ENCODE measurements at places on chromosomes 5 and 9.

DNA sequence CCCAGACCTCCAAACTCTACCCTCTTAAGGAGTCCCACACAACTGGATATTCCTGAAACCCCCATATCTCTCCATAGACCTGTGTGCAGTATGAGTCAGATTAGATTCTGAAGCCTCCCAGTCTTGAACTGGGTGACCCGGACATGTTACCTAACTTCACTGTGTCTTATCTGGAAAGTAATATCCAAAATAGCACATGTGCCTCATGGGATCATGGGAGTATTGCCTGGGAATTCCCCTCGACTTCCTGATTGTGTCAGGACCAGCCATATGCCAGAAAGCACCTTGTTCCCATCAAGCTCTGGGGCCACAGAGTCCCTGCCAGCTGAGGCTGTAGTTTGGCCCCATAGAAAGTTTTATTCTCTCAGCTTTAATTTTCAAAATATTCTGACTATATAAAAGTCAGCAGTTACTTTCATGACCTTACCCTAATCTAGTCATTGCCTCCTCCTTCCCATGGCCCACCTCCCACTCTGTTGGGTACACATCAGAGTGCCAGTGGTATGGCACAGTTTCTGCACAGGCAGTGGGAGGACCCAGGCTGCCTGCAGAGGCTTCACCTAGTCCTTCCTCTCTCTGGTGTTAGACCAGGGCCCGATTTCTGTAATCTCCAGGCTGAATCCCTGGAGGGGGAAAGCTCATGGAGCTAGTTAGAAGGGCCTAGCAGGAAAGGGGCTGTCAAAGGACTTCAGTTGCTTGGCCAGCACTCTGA lies 19.5 kb upstream of the B4GALT1 start:
- DNase-seq: no peak
- peaks cover 6% of the 10 kb centered on the region for H3K27me3 ChIP-seq
- no peak overlapping the region for H3K4me3 ChIP-seq
- H3K36me3 ChIP-seq: no peaks in the 10 kb centered on the region
- no peaks in the 10 kb centered on the region for H3K4me1 ChIP-seq

- no peaks in the 10 kb centered on the region for H3K27me3 ChIP-seq
- no peak overlapping the region for H3K4me3 ChIP-seq
- H3K4me1 ChIP-seq: no peaks in the 10 kb centered on the region
These were observed 45.7 kb upstream of the PTGS1 start for GRCh38 chr9:122325124-122325523.

DNA sequence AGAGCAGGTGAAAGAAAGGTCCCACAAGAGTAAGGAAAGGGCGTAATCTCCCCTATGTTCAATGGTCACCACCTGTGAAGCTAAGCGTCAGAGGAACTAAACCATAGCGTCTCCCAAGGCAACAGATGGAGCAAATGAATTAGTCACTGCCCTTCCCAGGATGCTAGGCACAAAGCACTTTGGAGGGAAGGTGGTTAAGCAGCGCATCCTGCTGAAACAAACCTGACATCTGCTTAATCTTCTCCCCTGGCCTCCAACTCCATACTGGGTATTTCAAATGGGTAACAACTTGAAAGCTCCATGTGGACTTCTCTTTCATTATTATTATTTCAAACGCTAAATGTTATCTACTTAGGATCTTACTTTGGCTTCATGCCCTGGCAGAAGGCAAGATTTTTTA lies 227.3 kb downstream of the MLLT3 start:
- H3K27me3 ChIP-seq: no peaks in the 10 kb centered on the region
- H3K27ac ChIP-seq: no peak overlapping the region
- peaks cover 42% of the 10 kb centered on the region for H3K4me1 ChIP-seq

- no peaks in the 10 kb centered on the region for H3K36me3 ChIP-seq
- no peaks in the 10 kb centered on the region for H3K4me1 ChIP-seq
- no peak overlapping the region for H3K4me3 ChIP-seq
- no peak for DNase-seq
- H3K27me3 ChIP-seq: no peaks in the 10 kb centered on the region
- no peak overlapping the region for H3K27ac ChIP-seq
These were observed 98.3 kb upstream of the PRRC1 start for GRCh38 chr5:127418974-127419682.

- no peaks in the 10 kb centered on the region for H3K36me3 ChIP-seq
- no peak for DNase-seq
- peaks cover 8% of the 10 kb centered on the region for H3K27me3 ChIP-seq
- no peak overlapping the region for H3K4me3 ChIP-seq
- H3K4me1 ChIP-seq: no peaks in the 10 kb centered on the region
These were observed 330.3 kb downstream of the GADD45G start for GRCh38 chr9:89935115-89935514.

DNA sequence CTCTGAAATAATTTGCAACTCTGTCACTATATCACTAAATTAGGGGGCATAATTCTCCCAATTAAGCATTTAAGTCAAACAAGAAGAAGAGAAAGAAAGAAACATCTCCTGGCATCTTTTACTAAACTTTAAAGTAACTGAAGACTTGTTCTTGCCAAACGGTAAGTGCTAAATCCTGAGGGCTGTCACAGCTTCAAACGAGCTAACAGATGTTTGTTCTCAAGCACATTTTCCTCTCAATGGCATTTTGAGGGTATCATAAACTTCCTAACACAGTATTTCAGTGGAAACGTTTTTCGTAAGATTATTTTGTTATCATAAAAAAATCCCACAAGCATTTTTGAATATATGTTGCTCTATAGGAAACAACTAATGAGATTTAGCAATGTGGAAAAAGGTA lies 169.5 kb upstream of the TAS2R1 start:
- no peak for DNase-seq
- H3K27ac ChIP-seq: no peak overlapping the region
- H3K36me3 ChIP-seq: no peaks in the 10 kb centered on the region

Measured in CD4-positive, CD25-positive, alpha-beta regulatory T cell (primary cell).